ENCODE measurements at places on chromosomes 13 and 19.

GRCh38 chr13:40776232-40776631 is 5.2 kb upstream of the MRPS31 start:
- DNase-seq = no peak

DNA sequence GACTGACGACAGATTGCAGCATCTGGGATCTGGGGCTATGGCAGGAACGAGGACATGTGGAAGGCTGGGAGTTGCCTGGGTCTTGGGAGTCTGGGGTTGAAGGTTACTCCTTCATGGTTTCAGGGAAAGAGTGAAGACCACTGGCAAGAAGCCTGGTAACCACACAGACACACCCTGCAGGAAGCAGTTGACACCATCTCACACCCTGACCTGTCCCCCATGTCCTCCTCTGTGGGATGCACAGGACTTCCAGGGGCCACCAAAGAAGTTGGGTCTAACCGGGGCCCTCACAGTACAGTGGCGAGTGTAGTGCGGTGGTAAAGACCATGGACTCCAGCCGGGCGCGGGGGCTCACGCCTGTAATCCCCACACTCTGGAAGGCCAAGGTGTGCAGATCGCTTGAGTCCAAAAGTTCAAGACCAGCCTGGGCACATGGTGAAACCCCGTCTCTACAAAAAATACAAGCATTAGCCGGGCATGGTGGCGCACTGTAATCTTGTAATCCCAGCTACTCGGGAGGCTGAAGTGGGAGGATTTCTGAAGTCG is 10.6 kb upstream of the FFAR2 start:
- no peak for DNase-seq

DNA sequence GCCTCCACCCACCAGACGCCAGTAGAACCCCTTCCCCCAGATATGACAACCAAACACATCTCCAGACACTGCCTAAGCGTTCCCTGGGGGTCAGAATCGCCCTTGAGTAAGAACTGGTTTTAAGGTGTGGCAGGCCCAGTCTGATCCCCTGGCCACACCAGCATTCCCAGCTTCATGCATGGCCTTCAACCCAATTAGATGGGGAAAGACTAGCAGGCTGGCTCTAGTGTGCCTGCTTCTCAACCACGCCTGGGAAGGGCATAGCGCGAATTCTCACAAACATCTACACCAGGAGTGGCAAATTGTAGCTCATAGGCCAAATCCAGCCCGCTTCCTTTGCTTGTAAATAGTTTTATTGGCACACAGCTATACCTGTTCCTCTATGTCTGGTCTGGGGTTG is 13.6 kb downstream of the HAUS8 start:
- DNase-seq = no peak

DNA sequence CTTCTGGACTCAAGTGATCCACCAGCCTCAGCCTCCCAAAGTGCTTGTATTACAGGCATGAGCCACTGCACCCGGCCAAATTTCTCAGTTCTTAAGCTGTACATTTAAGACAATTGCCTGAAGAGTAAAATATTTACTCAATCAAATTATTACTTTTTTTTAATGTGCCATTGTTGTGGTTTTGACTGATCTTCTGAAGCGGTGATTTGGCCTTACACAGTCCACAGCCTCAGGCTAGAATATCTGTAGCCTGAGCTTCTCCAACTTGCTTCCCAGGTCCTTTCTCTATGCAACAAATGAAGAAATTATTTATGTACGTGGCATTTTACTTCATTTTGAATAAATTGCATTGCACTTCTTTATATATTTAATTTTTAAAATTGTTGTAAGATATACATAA is 281.3 kb downstream of the KLF5 start:
- DNase-seq = no peak

- peak; percentile 42 for DNase-seq
These were observed 839 bp upstream of the CKAP2 start for GRCh38 chr13:52454459-52454819.

GRCh38 chr13:111667757-111668156 is 347.3 kb downstream of the TEX29 start:
- no peak for DNase-seq

DNA sequence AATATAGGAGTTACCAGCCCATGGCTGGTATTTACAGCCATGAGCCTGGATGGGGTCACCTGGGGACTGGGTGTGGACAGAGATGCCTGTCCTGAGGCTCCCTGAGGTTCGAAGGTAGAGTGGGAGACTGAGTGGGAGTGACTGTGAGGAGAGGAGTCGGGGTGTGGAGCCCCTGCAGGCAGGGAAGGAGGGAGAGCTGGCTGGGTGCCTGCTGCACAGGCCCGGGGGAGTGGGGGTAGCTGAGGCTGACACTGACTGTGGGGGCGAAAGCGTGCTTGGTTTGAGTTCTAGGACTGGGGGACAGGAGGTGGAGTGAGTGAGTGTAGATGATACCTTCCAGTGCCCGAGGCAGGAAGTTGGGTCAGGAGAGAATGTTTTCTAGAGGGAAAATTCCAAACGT is 7.1 kb downstream of the RAB11B start:
- no peak for DNase-seq

DNA sequence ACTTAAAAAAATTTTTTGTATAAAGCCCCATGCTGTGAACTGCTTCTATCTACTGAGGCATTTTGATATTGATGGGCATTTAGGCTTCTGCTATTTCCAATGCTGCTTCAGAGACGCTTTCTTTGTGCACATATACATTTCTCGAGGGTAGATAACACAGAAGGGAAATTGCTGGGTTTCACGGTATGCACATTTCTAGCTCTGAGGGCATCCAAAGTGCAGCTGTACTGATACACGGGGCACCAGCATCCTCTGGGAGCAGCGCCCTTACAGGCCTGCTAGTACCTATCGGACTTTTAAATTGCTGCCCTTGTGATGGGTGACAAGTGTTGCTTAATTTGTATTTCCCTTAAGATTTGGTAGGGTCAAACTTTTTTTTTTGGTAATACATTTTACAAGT is 88.6 kb downstream of the KCTD15 start:
- no peak for DNase-seq

- DNase-seq = no peak
These were observed 348.3 kb downstream of the TSHZ3 start for GRCh38 chr19:31000913-31001312.

- DNase-seq = no peak
These were observed 207.9 kb upstream of the CSNK1A1L start for GRCh38 chr13:37313372-37313771.

- DNase-seq = no peak
These were observed 28.5 kb downstream of the MEIS3 start for GRCh38 chr19:47390533-47391488.

- no peak for DNase-seq
These were observed 71.7 kb downstream of the STK24 start for GRCh38 chr13:98505217-98505616.

GRCh38 chr13:37383046-37383445 is 215.5 kb downstream of the POSTN start:
- no peak for DNase-seq

- DNase-seq = no peak
These were observed 127.7 kb downstream of the UQCRFS1 start for GRCh38 chr19:29085206-29085605.

DNA sequence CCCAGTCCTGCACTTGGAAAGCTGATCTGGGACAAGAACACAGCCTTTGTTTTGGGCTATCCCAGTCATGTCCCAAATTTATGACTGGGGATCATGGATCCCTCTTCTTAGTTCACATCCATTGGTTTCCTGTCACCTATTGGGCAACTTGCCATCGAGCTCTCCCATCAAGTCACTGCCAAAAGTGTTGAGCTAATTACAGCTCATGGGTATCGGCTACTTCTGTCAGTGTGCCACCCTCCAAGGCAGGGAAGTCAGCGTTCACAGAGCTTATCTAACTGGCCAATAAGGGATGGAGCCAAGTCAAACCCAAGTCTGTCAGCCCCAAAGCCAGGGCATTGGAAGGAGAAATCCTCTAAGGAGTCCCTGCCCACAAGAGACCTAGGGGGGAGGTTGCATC is 53.2 kb upstream of the KATNAL1 start:
- no peak for DNase-seq

- no peak for DNase-seq
These were observed 19.3 kb downstream of the PPP1R12C start for GRCh38 chr19:55097864-55098715.

- DNase-seq = no peak
These were observed 13.6 kb upstream of the ICAM3 start for GRCh38 chr19:10352764-10353671.

DNA sequence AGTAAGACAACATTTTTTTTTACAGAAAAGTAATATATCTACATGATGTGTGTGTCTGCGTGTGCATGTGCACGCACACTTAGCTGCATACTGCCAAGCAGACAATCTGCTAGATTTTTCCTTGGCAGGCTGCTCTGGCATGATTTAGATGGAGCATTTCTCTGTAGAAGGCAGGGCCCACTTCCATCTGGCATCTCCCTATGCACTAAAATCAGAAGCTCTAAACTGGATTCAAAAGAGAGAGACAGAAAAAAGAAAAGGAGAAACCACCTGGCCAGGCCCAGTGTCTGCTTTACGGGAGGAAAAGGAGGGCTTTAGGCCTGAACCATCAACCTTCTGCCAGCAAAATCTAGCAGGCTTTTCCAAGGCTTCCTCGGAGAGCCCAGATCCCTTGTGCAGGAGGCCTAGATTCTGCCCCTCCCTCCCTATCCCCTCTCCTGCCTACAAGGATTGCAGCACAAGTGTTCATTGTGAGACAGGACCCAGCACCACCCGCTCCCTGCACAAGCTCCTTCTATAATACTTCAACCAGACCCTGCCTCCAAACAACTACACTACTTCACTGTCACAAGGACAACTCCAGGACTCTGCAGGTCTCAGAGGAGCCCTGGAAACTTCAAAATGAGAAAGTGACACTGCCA is 99.3 kb downstream of the DOCK9 start:
- no peak for DNase-seq

- no peak for DNase-seq
These were observed 160.9 kb downstream of the TBC1D4 start for GRCh38 chr13:75321084-75321483.

DNA sequence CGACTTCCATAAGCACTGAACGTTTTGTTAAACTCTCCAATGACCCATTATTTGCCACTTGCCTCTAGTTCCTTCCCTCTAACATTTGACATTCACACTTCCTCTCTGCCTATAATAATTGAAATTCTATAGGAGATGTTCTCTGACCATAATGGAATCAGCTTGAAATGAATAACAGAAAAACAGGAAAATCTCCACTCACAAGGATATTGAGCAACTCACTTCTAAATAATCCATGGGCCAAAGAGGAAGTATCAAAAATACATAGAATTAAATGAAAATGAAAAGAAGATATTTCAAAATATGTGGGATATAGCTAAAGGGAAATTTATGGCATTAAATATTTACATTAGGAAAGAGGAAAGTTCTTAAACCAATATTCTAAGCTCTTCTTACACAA is 3.4 kb upstream of the FCGBP start:
- no peak for DNase-seq

GRCh38 chr13:104810242-104810641 is 1725.2 kb downstream of the EFNB2 start:
- DNase-seq = no peak

DNA sequence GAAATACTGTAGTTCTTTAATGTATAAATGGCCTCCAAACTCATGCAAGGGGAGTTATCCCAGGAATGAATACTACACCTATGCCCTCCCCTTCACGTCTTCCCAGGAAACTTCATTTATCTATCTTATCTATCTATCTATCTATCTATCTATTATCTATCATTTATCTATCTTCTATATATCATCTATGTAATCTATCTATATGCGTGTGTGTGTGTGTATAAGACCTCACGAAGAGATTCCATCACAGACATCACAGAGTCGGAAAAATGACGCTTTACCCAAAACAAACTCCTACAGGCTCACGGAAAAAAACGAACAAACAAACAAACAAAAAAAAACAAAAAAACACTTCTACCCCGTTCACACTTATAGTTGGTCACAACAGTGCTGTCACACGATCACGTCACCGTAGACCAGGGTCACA is 486 bp downstream of the ZNF529 start:
- DNase-seq = no peak

DNA sequence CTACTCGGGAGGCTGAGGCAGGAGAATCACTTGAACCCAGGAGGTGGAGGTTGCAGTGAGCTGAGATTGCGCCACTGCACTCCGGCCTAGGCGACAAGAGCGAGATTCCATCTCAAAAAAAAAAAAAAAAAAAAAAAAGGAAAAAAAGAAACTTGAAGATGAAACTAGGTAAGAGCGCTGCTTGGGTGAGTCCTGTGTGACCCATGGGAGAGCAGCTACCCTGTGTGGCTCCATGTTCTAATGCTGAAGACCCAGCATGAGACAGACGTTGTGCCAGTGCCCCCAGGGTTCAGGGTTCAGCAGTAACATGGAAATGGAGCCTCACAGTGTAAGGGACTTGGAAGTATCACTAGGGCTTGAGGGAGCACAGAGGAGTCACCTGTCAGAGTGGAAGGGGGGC is 5.9 kb downstream of the ZNF784 start:
- no peak for DNase-seq

GRCh38 chr13:27981006-27981708 is 7.3 kb downstream of the URAD start:
- DNase-seq = no peak

DNA sequence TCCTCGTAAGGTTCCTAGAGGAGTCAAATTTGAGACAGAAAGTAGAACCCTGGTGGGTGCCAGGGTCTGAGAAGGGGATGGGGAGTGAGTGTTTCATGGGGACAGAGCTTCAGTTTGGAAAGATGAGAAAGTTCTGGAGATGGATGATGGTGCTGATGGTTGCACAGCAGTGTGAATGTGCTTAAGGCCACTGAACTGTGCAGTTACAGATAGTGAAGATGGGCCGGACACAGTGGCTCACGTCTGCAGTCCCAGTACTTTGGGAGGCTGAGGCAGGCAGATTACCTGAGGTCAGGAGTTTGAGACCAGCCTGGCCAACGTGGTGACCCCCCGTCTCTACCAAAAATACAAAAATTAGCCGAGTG is 917 bp downstream of the SPC24 start:
- no peak for DNase-seq

DNA sequence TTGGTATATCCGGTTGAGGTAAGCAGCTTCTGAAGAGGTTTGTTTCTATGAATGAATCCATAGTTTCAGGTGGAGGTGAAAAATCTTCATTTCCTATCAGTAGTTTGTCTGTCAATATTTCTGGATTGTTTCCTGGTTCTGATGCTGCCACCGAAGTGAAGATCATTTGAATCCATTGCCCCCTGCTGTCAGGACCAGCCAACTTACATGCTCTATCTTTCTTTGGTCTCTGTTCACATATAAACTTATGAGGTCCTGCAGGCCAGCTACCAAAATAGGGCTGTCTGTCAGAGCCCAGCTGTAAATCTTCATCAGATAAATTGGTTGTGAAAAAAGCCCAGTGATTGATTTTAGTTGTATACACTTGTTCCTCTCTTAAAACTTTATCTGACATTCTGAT is 15.2 kb upstream of the N4BP2L1 start:
- no peak for DNase-seq

GRCh38 chr19:38270587-38271167 is 6.3 kb downstream of the SPINT2 start:
- DNase-seq = no peak

Measured in NCI-H1105 (cell line).